Activated naive CD8-positive, alpha-beta T cell treated with anti-CD3 and anti-CD28 coated beads, Interleukin-2, amount 10 ng/mL, durations not matched to agents 7 days and 5 days (primary cell): ENCODE measurements at places on chromosomes 5 and 9. TPM values are rescaled to one million over a fixed set of nuclear protein-coding genes. Genes with fewer than 3 reads are reported as not detected.

GRCh38 chr9:96219026-96219899 is 82.7 kb downstream of the HSD17B3 start:
- DNase-seq: peak; percentile 68

The SLC34A1 gene
- 1.9 TPM for total RNA-seq

The ORM1 gene
- not detected for total RNA-seq

GRCh38 chr9:504921-505740 is 290.5 kb downstream of the DOCK8 start:
- no peak for DNase-seq

DNA sequence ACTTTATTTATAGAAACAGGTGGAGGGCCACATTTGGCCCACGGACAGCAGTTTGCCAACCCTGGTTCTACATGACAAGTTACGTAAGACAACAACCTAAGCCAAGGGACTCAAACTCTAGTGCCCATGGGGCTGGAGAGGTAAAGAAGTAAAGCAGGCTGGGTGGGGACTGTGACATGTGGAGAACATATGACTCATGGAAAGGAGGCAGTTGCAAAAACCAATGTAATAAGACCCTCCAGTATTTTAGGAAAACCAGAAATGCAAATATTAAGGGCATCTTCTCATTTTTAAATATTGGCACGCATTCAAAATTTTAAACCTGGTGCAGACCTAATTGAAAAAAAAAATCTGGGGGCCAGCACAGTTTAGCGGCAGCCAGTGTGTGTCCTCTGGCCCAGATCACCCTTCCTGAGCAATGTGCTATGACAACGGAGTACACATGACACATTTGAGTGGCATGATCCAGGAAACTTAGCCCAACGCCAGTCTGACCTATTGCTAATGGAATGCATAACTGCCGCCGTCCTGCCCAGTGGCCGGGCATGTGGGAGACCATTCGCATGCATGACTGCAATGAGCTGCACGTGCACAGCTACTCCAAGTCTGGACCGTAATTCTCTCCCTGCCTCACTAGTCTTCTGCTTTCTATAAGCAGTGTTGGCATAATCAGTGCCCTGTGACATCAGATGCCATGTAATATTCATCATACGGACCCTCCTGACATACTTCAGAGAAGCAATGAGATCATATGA is 97.2 kb downstream of the SH3TC2 start:
- DNase-seq: no peak

DNA sequence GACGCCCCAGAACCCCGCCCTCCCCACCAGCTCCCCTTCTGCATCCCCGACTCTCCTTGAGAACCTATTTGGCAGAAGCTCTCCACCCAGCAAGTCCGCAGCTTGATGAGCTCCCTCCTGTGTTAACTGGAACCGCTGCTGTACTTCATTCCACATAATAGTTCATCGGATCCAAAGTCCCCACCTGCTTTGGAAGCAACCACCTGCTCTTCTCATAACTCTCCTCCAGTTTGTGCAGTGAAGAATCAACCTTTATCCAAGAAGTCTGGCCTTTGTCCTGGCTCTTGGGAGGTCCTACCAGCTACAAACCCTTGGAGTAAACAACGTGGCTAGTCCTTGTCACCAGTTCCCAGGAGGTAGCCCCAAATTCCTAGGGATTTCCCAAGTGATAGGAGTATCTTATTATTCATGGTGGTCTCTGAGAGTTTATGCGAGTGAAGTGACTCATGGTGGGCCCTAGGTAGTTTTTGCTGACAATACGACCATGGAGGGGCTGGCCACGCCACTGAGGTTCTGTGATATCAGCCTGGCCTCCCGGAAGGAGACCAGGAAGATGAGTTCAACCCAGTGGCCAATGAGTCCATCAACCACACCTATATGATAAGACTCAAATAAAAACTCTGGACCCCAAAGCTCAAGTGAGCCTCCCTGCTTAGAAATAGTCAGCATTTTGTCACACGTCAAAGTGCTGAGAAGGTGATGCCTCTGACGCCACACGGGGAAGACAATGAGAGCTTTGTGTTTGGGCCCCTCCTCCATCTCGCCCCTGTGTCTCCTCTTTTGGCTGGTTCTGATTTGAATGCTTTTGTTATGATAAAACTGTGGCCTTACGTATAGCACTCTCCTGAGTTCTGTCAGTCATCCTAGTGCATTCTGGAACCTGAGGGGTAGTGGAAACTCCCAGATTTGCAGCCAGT is 3.6 kb upstream of the IL4 start:
- no peak for DNase-seq

- DNase-seq: no peak
Measured at GRCh38 chr5:107223066-107223465, 447.7 kb downstream of the EFNA5 start.

DNA sequence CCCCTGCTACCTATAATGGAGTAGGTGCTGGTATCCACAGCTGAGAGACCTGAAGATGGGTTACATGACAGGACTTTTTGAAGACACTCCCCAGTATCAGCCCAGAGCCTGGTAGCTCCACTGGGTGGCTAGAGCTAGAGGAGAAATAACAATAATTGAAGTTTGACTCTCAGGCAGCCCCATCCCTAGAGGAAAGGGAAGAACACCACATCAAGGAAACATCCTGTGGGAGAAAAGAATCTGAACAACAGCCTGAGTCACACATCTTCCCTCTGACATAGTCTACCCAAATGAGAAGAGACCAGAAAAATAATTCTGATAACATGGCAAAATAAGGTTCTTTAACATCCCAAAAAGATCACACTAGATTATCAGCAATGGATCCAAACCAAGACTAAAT is 432.1 kb downstream of the CDH18 start:
- DNase-seq: no peak

DNA sequence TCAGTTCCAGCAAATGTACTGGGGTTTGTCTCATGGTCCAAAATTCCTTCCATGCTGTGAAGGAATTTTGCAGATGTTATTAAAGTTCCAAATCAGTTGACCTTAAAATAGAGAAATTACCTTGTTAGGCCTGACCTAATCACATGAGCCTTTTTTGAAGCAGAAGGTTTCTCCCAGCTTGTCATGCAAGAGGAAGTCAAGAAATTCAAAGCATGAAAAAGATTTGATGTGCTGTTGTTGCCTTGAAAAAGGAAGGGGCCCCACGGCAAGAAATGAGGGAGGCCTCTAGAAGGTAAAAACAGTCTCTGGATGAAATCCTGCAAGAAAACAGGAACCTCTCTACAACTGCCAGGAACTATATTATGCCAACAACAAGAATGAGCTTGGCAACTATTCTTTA is 24.2 kb upstream of the HAPLN1 start:
- DNase-seq: no peak

The ZNG1C gene
- total RNA-seq: 33.8 TPM

DNA sequence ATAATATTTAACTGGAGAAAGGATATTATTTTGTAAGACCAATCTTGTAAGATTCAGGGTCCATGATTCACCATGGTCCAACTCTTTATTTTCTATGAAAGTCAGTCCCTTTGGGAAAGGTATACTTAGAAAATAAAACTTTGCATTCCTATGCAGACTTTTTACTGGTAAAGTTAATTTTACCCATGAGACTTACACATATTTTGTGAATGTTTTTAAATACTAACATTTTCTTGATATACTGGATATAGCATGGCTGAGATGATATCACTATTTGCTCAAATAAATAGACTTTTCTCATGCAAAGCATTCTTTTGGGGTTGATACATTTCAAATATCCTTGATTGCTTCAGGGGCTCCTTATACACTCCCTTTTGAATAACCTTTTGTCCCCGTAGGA is 512.1 kb downstream of the MAN2A1 start:
- DNase-seq: no peak

The SOHLH1 gene
- not detected for total RNA-seq

DNA sequence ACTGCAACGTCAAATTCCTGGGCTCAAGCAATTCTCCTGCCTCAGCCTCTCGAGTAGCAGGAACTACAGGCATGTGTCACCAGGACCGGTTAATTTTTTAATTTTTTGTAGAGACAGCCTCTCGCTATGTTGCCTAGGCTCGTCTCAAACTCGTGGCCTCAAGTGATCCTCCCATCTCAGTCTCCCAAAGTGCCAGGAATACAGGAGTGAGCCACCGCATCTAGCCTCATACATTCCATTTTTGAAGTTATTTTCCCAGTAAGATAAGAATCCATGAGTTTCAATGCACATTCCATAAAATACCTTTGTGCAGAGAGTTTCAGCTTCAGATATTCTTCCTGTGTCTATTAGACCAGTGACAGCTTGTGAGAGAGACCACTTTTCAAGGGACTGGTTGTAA is 70.4 kb downstream of the SKIC3 start:
- DNase-seq: no peak

- DNase-seq: peak; percentile 48
Measured at GRCh38 chr9:70411121-70411929, 3.1 kb downstream of the KLF9 start.

The CYSRT1 gene
- 0.45 TPM for total RNA-seq

GRCh38 chr5:122195802-122196394 is 66.6 kb downstream of the ZNF474 start:
- no peak for DNase-seq

DNA sequence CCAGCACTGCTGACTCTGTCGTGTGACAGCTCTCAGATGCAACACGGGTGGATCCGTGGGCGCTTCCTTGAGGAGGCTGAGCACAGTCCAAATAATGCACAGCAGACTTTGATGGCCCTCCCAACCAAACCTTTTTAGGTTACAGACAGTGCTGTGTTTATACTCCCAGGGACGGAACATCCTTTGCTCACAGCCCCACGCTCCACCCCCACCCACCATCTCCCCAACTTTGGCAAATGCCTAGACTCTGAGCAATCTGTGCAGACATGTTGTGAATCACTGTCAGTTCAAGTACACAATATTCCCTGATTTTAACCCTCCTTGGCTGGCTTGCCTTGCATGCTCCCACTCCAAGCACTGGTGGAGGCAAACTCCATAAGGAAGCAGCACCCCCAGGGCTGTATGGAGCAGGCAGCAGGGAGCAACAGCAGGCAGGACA is 324.6 kb downstream of the MLLT3 start:
- no peak for DNase-seq

The QRFP gene
- total RNA-seq: not detected

The CCDC171 gene
- 2.7 TPM for total RNA-seq

GRCh38 chr5:132059696-132060500 is 557 bp upstream of the IL3 start:
- DNase-seq: peak; percentile 30

The PCDHGA7 gene
- total RNA-seq: 0.28 TPM

GRCh38 chr9:135209852-135210251 is 122.4 kb downstream of the OLFM1 start:
- no peak for DNase-seq

- no peak for DNase-seq
Measured at GRCh38 chr5:149916334-149917072, 28.1 kb downstream of the PDE6A start.

The ADAMTS13 gene
- 3.5 TPM for total RNA-seq

GRCh38 chr9:36547598-36547997 is 25.1 kb upstream of the MELK start:
- DNase-seq: no peak

DNA sequence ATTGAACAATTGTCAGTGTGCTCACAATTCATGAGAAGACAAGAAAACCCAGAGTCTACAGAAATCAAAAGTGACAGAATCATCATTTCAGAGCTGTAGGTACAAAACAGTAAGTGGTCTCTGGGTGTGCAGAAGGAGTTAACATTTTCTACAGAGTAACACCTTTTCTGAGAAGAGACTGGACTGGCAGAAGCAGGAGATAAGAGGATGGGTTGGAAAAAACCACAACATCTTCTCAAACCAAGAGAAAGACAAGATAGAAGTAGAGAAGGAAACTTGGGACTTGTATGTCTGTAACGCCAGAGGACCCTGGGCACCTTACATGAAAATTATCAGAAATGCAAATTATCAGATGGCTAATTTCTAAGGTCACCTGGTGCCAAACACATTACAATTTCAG is 82.6 kb downstream of the ARL15 start:
- DNase-seq: no peak

The GPX3 gene
- total RNA-seq: not detected

DNA sequence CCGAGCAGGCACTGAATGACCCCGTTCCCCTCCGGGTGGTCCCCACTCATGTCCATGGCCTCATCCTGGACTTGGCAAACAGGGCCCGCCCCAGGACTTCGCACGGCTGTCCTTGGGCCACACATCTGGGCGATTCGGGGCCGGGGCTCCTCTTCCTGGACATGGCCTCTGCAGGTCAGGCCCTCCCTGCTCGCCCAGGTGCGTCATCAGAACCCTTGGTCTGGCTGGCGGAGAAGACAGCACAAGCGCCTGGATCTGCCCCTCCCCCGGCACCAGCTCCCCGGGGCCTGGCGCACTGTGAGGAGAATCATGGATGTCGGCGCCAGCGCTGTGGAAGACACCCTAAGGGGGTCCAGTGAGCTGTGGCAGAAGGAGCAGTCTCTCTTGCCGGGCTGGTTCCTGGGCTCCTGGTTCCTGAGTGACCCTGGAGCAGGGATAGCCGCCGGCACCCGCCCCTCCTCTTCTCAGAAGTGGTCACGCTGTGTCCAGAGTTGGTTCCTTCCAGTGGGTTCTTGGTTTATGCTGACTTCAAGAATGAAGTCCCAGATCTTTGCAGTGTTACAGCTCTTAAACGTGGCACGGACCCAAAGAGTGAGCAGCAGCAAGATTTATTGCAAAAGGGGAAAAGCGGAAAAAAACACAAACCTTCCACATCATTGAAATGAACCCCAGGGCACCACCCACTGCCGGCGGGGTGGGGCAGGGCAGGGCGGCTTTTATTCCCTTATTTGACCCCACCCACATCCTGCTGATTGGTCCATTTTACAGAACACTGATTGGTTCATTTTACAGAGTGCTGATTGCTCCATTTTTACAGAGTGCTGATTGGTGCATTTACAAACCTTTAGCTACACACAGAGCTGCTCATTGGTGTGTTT is 25.9 kb upstream of the SLC12A7 start:
- DNase-seq: no peak

DNA sequence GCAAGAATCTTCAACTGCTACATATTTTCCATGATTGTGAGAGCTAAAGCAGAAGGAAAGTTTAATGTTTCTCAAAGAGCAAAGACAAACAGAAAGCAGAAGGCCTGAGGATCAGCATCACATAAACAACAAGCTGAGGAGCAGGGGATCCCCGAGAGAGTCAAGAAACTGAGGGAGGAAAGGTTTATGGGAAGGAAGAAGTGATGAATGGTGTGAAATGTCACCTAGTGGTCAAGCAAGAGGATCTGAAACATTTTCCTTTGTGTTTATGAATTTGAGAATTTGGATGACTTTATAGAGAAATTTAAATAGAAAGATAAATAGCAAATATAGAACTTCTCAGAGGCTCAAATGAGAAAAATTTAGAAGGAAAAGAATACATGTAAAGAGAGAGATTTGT is 481.9 kb downstream of the CHSY3 start:
- DNase-seq: no peak
